Hypothalamus (tissue), 51 donors: ENCODE measurements at places on chromosomes 2 and 18.

DNA sequence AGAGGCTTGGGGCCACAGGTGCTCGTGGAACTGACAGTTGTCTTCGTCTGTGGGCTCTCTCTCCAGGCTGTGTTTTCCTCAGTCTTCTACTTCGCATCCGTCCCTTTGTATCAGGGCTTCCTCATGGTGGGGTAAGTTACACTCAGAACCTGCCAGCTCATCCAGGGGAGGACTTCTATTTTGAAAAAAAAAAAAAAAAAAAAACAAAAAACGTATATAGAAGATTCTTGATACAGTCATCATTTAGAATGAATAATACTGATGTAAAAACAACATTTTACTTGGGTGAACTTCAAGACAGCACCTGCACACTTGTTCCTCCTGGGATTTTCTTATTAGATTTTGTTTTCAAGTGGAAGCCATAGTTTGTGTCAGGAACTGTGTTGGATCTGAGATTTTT is 47.7 kb upstream of the NFATC1 start:
- no peak for DNase-seq

GRCh38 chr2:120851116-120851773 is 115.6 kb downstream of the GLI2 start:
- DNase-seq = no peak

- DNase-seq = no peak
These were observed 193.3 kb upstream of the SPHKAP start for GRCh38 chr2:228374741-228375140.

- no peak for DNase-seq
These were observed 110.7 kb downstream of the RND3 start for GRCh38 chr2:150376553-150377335.

DNA sequence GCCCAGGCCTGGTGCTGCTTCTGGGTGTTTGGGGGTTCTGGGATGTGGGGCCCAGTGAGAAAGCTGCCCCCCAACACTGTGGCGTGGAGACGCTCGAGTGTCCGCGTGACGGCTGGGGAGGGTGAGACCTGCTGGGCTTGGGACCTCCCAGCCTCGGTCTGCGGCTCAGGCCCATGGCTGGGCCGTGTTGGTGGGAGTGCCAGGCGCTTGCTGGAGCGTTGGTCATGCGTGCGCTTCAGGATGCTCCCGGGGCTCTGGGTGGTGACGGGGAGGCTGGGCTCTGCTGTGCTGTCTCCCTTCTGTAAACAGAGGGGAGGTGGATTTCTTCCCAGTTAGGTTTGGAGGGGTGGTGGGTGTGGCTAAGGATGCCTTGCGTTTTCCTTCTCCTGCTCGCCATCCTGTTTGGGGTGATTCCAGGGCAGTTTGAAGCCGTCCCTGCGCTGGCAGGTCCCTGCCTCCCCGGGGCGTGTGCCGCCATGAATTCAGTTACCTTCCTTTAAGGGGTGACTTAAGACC is 606 bp downstream of the GAL3ST2 start:
- DNase-seq = no peak

DNA sequence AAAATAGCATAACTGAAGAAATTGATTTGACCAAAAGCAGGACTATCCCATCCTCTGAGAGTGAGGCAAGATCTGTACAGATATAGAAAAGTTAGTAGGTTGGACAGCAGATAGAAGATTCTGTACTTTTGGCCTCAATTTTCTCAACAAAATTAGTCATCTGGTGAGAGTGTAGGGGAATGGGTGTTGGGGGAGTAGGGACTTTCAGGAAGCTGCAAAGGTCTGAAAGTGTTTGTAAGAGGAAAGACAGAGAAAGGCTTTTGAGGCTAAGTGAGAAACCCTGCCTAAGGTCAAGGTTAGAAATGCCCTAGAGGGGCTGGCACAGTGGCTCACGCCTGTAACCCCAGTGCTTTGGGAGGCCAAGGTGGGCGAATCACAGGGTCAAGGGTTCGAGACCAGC is 40.3 kb downstream of the DAPL1 start:
- no peak for DNase-seq

DNA sequence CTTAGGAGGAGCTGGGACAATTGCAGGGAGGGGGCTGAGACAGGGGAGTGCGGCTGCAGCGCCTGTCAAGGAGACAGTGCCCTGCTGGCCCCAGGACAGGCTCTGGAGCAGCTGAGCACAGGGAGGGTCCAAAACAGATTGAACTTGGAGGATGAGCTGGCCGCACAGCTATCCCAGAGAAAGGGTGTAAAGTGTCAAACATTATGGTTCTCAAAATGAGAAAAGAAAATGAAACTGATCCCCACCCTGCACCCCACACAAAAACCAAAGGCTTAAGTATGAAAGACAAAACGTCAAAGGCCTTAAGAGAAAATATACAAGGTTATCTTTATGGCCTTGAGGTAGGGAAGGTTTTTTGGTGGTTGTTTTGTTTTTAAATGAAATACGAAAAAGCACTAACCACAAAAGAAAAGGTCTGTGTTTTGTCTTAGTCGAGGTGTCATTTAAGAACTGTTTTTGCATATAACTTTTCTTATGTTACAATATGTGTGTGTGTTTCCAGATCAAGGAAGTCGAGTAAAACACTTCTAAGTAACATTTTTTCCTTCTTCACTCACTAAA is 111.8 kb downstream of the HDAC4 start:
- DNase-seq = no peak

DNA sequence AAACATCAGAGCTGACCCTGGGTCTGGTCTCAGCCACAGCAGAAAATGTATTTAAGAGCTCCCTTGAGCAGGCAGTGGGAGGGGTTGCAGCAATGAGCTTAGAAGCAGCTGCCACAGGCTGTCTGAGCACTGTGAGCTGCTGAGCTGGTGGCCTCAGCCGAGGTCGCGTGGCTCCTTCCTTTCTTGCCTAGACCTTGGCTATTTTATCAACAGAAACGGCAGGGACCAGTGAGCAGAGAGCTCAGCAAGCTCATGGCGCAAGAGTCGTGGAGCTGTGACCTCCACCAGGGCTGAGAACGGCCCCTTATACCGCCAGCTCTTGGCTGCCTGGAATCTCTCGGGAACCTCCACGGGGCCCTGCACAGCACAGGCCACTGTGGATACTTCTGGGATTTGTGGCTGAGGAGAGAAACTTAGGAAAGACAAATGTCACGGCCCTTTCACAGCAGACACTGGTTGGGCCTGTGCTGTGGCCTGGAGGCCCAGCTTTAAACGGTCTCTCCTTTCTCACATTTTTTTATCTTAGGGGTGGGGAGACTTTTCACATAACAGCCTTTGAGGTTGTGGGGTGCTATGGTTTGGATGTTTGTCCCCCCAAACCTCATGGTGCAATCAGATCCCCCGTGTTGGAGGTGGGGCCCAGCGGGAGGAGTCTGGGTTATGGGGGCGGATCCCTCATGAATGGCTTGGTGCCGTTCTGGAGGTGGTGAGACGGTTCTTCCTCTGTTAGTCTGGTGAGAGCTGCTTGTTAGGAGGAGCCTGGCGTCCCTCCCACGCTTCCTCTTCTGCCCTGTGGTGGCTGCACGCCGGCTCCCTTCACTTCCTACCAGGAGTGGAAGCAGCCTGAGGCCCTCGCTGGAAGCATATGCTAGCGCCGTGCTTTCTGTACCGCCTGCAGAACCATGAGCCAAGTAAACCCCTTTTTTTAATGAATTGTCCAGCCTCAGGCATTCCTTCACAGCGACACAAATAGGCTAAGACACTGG is 1.7 kb downstream of the ALLC start:
- DNase-seq = no peak

GRCh38 chr2:225600444-225600843 is 200.9 kb downstream of the NYAP2 start:
- no peak for DNase-seq

- no peak for DNase-seq
These were observed 60.2 kb downstream of the CD8B2 start for GRCh38 chr2:106547164-106547903.

DNA sequence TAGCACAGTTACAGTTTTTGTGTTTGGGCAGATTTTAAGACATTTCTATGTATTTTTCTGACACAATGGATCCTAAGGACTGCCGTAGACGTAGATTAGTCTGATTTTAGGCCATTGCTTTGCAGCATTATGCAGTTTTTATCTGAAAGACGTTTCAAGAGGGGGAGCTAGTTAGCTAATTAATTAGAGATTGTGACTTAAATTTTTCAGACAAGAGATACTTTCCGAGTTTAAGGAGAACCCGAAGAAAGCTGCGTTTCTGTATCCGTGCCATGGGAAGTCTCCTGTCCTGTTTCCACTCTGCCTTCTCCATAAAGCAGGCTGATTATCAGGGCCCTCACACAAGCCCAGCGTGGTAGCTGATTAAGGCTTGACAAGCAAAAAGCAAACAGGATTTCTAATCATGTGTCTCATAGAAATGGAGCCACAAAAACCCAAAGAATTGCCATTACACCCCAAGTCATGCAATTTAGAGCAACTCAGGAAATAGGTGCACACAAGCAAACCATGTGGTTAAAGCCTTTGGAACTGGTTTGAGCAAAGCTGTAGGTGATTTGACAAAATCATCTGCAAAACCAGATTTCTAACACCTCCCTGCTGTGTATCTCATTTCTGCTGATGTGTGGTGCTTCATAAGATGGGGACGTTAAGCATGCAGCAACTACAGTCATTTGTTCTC is 808.1 kb downstream of the RNF144A start:
- no peak for DNase-seq

DNA sequence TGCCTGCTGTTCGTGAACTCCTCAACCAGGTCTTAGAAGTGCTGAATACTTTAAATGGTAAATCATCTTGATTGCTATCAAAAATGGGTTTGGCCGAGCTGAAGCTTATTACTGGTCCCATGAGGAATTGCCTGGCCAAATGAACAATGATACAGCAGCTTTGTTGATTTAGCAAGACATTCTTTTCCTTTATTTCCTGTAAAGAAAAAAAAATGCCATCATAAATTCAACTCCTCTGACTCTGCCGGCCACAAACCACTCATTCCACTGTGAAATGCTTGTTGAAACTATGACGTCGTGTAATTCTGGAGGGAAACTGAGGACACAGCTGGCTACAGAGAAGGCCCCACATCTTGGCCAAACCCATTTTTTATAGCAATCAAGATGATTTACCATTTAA is 74.2 kb upstream of the ID2 start:
- DNase-seq = no peak

DNA sequence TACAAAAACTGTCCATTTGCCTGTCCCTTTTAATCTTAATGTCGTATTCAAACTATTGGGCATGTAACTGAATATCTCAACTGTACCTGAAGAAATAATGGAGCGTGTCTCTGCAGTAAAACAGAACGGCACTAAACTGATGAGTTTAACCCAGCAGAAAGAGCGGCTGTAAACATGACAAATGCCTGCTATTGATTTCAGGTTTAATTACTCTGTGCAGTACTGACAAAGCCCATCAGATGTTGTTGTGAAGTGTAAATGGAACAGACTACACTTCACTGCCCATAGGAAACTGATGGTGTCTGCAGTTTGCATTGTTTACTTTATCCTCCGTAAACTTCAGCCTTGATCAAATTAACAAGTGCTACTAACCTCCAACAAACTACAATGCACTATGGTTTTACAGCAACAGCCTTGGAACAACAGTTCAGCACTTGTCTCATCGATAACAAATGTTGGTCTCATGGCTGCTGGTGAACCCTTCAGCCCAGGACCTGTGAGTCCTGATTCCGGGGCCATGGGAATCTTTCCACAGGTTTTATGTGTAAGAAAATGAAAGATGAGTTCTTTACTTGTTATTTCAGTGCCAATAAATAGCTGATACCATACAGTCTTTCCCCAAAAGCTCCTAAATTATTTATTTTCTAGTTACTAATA is 316.5 kb downstream of the CCDC178 start:
- DNase-seq = no peak

DNA sequence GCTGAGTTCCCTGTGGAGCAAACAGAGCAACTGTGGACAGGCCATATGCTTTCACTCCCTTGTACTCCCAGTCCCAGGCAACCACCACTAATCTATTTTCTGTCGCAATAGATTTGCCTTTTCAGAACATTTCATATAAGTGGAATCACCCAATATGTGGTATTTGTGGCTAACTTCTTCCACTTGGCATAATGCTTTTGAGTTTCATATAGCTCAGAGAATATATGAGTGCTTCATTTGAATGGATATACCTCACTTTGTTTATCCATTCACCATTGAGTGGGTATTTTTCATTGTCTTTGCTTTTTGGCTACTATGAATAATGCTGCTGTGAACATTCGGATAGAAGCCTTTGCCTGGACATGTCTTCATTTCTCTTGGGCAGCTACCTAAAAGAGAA is 151.9 kb downstream of the CERS6 start:
- DNase-seq = no peak

GRCh38 chr2:221448057-221448843 is 123.9 kb downstream of the EPHA4 start:
- no peak for DNase-seq

GRCh38 chr2:163414121-163414520 is 321.7 kb downstream of the FIGN start:
- no peak for DNase-seq

- no peak for DNase-seq
These were observed 331.0 kb downstream of the CDH2 start for GRCh38 chr18:27845897-27846296.

- DNase-seq = no peak
These were observed 232.3 kb downstream of the DYM start for GRCh38 chr18:49228187-49228586.

DNA sequence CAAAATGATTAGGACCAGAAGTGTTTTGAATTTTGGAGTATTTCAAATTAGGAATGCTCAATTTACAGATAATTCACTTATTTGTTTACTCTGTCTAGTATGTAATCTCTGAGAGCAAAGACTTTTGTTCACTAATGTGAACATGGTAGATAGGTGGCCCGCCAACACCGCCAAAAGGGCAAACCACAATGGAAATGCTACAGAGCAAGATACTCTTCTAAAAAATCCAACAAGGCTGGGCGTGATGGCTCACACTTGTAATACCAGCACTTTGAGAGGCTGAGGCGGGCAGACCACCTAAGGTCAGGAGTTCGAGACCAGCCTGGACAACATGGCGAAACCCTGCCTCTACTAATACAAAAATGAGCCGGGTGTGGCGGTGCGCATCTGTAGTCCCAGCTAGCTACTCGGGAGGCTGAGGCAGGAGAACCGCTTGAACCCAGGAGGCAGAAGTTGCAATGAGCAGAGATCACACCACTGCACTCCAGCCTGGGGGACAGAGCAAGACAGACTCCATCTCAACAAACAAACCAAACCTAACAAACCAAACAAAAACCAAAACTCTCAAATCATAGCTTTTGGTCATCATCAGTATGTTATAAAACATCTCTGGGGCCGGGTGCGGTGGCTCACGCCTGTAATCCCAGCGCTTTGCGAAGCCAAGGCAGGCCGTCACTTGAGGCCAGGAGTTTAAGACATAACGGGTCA is 2.4 kb downstream of the CCT4 start:
- no peak for DNase-seq

DNA sequence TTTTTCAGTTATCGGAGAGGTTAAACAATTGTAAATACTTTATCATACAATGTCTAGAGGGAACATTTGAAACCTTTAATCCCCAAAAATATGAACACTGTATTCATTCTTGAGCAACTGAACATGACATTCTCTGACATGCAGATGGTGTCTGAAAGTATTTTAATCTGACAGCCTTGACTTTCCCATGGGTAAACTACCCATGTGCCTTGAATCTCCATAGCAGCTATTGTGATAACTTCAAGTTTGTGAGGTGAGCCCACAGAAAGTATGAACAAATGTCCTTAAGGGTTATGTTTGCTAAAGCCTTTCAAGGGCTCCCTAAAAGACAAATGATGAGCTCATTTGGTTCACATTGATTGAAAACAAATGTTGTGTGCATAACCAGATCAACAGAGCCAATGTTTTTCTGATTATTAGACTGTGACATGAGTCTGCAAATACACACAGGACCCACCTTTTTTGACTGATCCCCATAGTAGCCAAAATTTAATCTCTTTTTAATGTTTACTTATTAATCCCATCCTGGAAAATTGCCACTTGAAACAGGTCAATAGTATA is 1326.0 kb downstream of the LRP1B start:
- no peak for DNase-seq
